ENCODE measurements at places on chromosomes 11 and 22.

DNA sequence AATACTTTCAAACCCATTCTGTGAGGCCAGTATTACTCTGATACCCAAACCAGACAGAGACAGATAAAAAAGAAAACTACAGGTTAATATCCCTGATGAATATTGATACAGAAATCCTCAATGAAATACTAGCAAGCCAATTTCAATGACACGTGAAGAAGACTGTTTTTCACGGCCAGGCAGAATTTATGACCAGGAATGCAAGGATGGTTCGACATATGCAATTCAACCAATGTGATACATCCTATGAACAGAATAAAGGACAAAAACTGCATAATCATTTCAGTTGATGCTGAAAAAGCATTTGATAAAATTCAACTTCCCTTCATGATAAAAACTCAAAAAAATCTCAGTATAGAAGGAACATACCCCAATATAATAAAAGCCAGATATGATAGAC, 44.5 kb downstream of the SLC22A24 start:
- DNase-seq = no peak

GRCh38 chr11:72352859-72353551, 81.3 kb downstream of the CLPB start:
- no peak for DNase-seq

DNA sequence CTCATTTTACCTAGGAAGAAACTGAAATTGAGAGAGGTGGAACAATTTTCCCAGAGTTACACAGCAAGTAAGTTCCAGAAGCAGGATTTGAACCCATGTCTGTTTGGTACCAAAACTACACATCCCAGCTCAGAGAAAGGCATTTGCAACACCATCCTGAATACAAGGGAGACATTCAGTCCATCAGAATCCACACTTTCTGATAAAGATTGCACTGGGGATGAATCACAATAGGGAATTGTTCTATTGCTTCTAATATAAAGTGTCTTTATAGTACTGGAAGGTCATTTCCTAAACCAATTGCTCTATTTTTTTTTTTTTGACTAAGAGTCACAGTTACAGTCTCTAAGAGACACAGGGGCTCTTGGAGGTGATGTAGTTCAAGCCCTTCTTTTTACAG, 208.1 kb upstream of the CADM1 start:
- DNase-seq = no peak

DNA sequence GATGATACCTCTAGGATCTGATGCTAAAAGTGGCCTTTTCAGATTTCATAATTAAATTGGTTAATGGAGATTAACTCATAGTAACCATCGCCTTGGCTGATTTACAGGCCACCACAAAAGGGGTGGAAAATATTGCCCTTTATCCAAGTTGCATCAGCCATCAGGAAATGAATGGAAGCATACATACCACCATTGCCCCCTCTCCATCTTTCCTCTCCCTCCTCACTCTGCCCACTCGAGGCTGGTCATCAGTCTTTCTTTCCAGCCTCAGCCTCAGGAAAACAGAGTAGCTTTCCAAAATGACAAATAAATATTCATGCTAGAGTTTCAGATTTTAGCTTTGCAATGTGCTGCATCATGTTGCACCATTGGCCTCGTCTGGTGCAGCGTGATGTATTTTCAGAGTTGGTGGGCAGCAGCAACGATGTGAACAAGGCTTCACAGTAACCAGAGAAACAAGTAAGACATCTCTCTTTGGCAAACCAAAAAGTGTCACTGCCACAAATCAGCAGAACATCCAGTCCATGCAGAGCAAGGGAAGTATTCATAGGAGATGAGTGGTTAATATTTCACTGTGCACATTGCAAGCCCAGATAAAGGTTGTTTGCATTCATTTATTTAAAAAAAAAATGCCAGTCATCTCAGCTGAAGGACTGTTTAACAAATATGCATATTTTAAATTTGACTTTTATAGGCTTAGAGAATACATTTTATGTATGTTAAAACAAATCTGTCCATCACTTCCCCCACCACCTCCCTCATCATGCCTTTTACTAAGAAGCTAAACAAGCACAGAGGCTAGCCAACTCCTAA, 136.7 kb upstream of the FAT3 start:
- DNase-seq = no peak

DNA sequence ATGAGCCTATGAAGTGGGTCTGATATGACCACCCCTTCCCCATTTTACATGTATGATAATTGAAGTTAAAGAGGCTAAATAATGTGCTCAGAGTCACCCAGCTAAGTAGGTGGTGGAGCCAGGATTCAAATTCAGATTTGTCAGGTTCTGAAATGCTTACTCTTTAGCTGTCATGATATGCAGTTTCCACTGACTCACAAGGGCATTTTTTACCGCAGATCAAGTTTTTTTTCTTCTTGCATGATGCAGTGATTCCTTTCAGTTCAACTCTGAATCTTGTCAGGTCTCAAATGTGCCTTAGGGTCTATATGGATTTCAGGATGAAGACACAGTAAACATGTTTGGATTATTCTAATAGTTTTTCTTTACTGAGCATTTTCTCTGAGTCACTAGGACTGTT, 12.6 kb upstream of the TRIM44 start:
- DNase-seq = no peak

- no peak for DNase-seq
Measured at GRCh38 chr22:30685178-30685577, 9.5 kb upstream of the OSBP2 start.

DNA sequence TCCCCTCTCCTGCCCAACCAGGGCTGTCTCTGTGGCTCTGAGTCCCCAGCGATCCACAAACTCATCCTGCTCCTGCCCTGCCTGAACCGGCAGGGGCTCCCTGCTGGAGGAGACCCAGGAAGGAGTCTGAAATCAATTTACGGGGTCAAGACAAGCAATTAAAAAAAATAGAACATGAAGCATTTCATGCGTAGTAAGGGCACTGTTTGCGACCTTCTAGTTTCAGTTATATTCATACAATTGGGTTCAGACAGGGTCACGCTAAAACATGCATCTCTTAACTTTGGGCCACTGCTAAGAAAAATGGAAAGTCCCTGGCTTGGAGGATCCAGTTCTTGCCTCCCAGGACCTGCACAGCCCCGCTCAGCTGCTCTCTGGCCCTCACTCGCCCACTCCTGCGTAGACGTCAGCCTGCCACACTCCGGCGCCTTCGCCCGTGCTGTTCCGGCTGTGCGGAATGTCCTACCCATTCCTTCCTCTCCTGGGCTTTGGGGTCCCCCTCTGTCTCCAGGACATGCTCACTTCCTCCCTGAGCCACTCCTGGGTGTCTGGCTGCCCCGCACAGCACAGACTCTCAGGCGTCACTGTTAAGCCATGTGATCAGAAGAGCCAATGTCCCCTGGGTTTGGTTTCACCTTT, 12.8 kb downstream of the NFAM1 start:
- no peak for DNase-seq

GRCh38 chr11:69310351-69310750, 16.4 kb downstream of the MYEOV start:
- DNase-seq = no peak

DNA sequence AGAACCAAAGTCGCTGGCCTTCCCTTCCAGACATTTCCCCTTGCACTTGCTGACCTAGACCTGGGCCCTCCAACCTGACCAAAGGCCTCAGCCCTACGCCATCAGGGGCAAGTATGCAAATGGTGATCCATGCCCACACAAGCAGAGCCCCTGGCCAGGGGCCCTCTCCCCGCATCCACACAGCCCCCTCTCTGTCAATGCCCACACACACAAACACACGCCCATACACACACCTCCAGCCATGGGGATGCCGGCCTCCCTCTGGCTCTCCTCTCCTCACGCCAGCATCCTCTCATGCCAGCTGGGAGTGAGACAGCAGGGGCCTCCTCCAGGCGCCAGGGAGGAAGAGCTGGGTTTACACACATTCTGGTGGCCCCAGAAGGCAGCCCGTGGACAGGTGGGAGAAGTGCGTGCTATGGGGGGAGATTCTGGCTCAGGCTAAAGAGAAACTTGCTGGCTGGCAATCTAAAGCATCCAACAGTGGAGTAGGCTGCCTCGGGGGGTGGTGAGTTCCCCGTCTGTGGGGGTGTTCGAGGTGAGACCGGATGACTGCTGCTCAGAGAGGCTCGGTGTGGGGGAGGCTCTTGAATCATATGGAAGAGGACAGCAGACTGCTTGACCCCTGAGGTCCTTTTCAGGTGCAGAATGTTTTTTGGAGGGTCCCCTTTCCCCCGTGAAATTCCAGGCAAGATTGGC, 4.8 kb downstream of the NRXN2 start:
- no peak for DNase-seq

DNA sequence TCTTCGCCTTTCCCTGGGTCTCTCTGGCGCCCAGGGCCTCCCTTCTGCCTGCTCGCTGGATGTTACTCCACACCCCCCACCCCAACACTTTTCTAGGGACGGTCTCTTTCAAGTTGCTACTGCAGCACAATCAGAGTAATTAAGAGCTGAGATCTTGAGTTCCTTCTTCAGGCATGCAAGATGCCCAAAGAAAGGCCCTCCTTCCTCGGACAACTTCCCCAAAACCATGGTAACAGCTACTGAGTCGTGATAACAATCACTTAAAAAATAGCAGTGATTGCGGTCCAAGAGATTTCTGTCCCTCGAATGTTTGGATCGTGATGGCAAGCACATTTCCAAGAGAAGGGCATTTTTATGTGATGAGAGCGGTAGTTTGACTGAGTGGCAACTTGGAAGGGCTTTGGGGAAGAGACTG, 638 bp upstream of the TENM4 start:
- DNase-seq = no peak

DNA sequence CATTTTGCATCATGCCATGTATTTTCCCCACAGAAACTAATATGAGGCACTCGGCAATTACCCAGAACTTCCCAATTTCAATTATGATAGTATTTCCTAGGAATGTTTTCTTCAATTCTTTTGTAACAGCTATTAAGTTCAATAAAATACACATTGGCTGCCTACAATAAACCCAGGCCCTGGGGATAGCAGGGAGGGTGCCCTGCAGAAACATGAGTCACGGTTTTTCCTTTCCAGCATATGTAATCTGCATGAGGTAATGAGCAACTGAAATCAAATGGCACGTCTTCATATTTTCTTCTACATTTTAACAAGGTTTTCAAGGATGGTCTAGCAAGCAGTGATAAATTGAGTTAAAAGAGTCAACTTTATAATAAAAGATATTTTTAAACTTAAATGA, 32.0 kb downstream of the GUCY1A2 start:
- no peak for DNase-seq

DNA sequence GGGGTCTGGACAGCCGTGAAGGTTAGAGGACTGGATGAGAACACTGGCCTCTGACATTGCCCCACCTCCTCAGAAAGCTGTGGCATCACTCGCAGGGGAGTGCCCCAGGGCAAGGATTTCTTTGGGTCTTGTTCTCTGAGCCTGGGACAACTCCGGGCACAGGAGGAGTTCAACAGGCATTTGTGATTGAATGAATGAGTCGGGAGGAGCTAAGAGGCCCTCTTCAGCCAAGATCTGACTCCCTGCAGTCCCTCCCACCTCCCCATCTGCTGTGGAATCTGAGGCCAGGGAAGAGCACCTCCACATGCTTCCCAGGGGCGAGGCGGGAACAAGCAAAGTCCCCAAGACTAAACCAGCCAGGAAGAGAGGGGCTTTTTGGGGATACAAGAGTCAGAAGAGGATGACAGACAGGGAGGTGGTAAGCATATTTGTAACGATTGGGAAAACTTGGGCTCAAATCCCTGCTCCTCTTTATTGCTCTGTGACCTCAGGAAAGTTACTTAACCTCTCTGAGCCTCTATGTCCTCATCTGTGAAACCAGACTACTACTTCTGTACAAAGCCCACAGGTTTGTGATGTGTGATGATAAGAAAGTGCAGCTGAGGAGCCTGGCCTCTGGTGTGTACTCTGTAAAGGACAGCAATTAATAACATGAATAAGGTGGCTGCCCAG, 6.4 kb downstream of the TP53I11 start:
- DNase-seq = no peak

DNA sequence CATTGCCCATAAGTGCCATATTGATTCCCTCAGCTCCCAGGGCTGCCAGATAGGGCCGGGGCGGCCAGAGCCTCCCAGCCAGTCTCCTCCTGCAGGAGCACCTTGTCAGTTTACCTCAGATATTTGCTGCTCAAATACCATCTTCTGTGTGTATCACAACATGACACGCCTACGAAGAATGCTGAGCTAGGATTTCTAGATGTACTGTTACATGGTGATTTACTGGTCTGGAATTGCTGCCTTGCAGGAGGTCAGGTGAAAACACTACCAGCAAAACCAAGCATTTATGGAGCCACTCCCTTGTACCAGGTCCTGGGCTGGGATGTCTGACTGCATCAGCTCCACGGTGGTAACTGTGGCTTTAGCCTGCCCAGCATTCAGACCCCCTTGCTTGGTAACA, 11.8 kb downstream of the MICAL3 start:
- DNase-seq = no peak

- DNase-seq = no peak
Measured at GRCh38 chr22:43077121-43077877, 11.9 kb downstream of the TTLL1 start.

DNA sequence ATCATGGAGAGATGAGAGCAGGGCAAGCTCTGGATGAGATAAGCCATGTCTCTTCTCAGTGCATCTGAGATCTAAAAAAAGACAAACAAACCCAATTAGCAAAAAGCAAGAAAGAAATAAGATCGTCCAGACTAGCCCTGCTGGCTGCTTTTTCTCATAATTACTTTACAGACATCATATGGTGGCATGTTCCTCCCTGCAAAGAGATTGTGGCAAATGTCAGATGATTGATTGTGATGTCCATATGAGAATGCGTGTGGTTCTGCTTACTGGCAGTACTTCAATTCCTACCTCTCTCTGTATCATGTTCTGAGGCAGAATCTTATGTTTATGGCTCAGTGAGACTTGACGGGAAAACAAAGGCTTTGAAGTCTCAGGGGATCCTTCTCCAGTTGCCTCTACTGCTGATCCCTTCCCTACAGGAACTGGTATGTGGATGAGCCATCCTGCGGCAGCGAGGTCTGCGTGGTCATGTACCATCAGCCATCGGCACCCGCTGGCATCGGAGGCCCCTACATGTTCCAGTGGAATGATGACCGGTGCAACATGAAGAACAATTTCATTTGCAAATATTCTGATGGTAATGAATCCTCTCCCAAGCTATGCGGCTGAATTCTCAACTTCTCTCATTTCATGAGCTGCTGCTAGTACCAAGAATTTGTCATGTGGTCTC, 8.8 kb downstream of the LAYN start:
- no peak for DNase-seq

DNA sequence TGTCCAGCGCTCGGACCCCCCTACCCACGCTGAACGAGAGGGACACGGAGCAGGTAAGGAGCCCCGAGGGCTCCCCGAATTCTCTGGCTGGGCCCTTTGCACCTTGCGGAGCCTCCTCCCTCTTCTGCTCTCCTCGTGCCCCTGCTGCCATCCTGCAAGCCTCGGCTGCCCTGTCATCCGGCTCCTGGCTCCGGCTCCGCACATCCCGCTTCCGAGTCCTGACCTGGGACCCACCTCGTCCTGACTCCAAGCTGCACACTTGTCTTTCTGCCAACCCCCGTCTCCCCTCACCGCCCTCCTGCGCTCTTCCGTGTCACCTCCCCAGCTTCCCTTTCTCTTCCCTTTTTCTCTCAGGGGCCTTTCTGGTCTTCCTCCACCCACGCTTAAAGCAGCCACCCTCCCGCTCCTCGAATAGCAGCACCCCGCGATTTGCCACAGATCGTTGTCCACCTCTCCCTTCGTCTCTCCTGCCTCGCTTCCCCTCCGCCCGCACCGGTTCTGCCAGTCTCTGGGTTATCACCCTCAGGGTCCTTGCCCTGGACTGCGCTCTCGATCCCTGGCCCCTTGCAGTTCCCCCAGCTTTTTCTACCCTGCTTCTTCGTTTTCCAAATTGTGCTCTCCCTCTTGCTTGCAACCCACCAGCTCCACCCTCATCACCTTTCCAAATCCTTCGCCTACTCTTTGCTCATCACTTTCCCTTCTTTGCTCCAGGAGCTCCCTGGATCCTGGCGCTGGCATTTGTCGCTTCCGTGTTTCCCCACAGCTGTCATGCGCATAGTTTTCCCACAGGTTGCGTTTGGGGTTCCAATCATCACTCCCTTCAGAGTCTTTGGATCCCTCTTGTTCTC, 822 bp downstream of the MARK2 start:
- DNase-seq = peak; percentile 16

All from T-helper 9 cell (primary cell).